ENCODE measurements at places on chromosomes 5 and 9. TPM values are rescaled to one million over a fixed set of nuclear protein-coding genes. Genes with fewer than 3 reads are reported as not detected.

The STKLD1 gene
- total RNA-seq: 1.0 TPM

The ANKRD18A gene
- 7.2 TPM for total RNA-seq

The ECM2 gene
- not detected for total RNA-seq

The GDF9 gene
- 1.6 TPM for total RNA-seq

The CATSPER3 gene
- 0.56 TPM for total RNA-seq

The MEIKIN gene
- not detected for total RNA-seq

The SH3PXD2B gene
- total RNA-seq: 0.95 TPM

The IL7R gene
- total RNA-seq: 623 TPM

DNA sequence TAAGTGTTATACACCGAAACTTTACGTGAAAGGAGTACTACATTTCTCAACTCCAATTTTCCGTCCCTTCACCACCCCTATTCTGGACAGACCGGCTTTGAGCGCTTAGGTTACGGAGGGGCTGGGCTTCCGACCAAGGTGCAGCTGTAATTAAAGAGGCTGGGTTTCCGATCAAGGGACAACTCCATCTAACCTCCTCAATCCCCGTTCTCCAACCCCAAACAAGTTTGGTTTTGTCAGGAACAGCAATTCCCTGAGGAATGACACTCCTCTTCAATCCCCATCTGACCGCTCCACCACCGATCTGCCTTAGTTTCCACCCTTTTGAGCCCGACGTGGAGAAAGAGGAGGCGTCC lies 577 bp downstream of the TUT7 start:
- DNase-seq: no peak

GRCh38 chr5:14025569-14026286 lies 81.2 kb upstream of the DNAH5 start:
- DNase-seq: no peak

DNA sequence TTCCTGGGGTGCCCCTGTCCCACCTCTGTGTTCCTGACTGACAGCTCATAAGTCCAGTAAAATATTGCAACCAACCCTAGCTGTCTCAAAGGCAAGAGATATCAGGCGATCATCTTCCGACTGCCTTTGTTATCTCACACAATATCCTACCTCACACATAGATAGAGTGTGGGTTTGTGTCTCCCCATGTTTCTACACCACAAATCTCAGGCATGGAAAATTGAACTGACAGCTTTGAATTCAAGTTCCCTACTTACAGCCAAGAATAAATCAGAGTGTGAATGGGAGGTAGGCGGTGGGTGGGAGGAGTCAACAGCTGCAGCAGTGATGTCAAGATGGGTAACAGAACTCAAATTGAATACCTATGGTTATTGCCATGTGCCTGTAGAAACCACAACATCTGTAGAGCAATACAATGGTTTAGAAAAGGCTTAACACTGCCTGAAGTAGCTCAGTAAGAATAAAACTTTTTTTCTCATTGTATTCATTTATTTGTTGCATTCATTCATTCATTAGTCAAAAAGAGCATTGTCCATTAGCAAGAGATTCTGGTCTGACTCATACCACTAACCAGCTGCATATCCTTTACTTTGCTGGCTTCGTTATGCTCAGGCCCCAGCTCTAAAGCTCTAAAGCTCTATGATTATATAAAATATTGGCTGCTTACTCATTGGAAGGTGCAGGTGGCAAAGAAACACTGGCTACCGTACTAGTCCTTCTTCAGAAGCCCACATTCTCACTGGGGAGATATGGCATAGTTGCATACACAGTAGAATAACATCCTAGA lies 108.2 kb upstream of the DMAC1 start:
- no peak for DNase-seq

DNA sequence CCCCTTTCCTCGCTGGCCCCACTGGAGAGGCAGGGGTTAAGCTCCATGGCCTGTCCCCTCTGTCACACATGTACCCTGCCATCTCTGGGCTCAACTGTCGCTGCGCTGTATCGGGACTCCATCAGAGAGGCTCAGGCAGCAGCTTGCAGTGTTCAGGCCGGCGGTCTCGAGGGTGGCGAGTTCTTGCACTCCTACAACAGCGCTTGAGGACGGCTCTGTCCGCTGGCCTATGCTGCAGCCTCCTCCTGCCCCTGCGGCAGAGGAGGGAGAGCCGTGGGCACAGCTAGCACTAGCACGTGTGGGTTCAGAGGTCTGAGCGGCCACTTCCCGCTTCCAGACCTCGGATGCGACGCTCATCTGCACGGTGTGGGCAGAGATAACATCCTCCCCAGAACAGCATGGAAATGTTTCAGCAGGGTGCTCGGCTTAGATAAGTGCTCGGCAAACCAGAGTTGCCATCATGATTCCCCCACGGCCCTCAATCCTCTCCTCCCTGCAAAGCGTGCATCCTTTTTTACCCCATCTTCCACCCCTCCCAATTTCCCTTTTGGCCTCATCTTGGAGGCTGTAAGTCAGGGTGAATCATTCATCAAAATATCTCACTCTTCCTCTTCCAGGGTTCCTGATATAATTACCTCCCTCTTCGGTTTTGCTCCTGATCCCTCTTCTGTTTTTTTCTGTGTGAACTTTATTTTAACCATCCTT lies 41.9 kb upstream of the FUBP3 start:
- DNase-seq: no peak

DNA sequence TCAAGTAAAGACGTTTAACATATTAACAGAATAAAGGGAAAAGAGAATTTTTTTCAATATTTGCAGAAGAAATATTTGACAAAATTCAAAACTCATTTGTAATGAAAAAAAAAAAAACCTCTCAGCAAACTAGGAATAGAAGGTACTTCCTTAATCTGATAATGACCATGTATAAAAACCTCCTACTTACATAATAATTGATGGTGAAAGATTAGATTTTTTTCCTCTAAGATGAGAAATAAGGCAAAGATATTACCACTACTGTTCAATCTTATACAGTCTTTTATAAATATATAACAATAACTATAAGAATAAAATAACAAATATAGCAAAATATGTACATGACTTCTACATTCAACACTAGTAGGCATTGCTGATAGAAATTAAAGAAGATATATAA lies 424.6 kb upstream of the KLF4 start:
- no peak for DNase-seq

GRCh38 chr5:88666761-88667495 lies 216.1 kb downstream of the MEF2C start:
- no peak for DNase-seq

DNA sequence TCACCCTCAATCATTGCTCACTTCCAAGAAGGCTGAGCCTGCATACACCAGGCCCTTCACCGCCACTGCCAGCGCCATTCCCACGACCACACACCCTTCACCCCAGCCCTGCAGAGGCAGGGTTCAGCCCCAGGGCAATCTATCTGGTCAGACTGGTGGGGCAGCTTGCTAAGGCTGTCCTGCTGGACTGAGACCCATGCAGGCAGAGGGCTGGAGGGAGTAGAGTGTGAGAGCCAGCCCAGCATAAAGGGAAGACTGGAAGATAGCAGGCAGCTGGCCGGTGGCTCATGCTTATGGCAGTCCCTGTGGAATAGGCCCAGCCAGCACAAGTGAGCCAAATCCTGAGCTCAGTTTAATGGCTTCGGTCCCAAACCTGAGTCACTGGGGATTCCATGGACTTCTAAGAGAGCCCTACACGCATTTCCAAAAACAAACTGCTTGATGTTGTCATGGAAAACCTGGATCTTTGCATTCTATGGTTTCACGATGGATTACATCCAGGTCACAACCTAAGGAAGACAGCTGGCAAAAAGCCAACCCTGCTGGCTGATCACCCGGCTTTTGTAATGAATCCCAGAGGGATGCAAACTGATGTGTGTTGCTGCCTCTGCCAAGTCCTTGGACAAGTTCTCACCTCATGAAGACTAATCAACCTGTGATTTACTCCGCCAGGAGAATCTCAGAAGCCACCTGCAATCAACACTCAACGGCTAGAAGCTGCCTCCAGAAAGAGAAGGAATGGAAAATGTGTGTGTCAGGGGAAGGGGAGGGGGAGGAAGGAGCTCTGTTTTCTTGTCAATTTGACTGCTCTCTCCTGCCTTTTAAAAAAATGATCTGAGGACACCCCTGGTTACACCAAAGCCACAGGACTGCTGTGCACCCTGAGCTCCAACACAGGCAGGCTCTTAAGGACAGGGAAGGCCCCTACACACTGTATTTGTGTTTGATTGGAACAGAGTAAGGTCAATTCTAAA lies 143.6 kb downstream of the LHFPL2 start:
- DNase-seq: no peak

DNA sequence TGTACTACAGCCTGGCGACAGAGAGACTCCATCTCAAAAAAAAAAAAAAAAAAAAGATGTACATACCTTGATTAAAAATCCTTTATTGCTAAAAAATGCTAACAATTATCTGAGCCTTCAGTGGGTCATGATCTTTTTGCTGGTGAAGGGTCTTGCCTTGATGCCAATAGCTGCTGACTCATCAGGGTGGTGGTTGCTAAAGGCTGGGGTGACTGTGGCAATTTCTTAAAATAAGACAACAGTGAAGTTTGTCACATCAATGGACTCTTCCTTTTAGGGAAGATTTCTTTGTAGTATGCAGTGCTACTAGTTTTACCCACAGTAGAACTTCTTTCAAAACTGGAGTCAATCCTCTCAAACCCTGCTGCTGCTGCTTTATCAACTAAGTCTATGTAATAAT lies 33.9 kb upstream of the OTULINL start:
- no peak for DNase-seq

- no peak for DNase-seq
Observed at GRCh38 chr5:148586796-148587195, 67.5 kb downstream of the HTR4 start.

DNA sequence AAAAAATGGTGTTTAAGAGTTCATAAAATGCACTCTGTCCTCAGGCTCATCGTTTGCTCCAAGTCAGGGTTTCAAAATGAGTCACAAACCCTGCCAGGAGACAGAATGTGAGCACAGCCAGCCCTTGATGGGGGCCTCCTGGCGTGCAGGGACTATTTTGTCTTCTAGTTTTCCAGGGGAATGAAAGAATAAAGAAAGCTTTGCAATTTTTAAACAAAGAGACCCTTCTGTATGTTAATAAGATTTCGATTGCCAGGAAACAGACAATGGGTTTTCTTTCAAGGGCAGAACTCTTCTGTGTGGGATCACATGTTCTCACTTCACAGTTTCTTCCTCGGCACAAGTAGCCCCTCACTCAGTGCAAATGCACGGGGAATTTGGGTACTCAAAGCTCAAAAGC lies 121.4 kb upstream of the C6 start:
- no peak for DNase-seq

- no peak for DNase-seq
Observed at GRCh38 chr9:21155501-21155900, 11.0 kb downstream of the IFNA21 start.
